LHCN-M2 (cell line): ENCODE measurements at places on chromosomes 3 and 15. TPM values are rescaled to one million over a fixed set of nuclear protein-coding genes. Genes with fewer than 3 reads are reported as not detected.
A peak's percentile ranks its signal among the peaks of the same experiment; 100 is the strongest.

GRCh38 chr3:35067750-35068149, 571.6 kb upstream of the ARPP21 start:
- DNase-seq: no peak

Gene ST3GAL6
- total RNA-seq: 0.63 and 3.8 TPM in 2 replicates

Gene CPLX3
- total RNA-seq: not detected in 2 replicates

DNA sequence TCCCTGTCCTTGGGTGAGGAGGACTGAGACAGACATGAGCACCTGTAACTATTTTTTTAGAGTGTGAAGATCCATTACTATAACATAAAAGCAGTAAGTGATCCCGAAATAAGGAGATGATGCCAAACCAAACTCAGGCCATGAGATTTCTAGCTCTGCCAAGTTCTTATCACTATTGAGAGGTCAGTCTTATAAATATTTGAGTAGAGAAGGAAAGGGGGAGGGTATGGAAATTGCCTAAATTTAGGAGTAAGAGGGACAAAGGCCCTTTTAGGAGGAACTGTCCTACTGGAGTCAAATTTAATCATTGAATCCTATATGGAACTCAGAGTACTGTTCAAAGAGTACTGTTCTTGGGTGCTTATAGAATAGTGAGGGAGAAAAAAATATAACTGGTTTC, 326.9 kb upstream of the NAALADL2 start:
- DNase-seq: no peak

Gene CTXND1
- total RNA-seq: not detected in 2 replicates

Gene FAM174B
- 9.6 and 14.8 TPM in 2 replicates for total RNA-seq

GRCh38 chr3:52446631-52447511, 2.0 kb upstream of the SEMA3G start:
- peak; percentile 59 for DNase-seq

DNA sequence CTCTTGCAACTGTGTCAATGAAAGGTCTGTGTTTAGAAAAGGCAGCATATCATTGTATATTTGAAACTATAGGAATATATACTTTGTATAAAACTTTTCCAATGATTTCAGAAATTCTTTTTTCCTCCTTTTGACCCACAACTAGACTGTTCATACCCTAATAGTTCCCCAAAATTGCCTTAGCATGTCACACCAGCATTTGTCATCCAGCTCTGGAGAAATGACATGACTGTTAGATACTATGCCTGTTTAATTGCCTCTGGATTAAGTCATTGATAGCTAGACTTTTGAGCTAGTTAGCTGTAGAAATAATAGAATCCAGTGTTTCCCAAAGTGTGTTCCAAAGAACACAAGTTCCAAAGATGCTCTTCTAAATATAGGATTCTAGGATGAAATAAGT, 32.4 kb downstream of the B3GALNT1 start:
- no peak for DNase-seq

DNA sequence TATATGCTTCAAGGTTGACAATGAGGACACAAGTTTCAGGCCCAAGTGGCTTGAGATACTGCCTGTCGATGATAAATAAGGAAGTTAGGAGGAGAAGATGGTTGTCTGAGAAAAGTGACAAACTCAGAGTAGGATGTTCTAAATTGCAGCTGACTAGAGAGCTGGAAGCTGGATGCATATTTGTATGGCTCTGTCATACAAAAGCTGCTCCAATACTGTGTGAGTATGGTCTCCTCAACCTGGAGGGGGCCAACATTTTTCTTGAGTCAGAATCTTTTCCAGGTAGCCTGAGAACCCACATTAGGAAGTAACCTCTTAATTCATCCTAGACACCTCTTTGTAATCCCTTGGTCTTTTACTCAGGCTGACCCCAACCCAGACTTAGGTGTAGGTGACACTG, 28.4 kb upstream of the TPRG1 start:
- no peak for DNase-seq

DNA sequence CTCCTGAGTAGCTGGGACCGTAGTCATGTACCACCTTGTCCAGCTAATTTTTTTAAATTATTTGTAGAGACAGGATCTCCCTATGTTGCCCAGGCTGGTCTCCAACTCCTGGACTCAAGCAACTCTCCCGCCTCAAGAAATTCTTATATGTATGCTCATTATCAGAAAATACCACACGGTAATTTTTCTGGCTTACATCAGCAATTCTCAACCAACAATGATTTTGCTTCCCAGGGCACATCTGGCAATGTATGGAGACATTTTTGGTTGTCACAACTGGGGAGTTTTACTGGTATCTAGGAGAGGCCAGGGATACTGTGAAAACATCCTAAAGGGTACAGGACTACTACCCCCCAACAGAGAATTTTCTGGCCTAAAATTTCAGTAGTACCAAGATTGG, 10.8 kb downstream of the SRP14 start:
- DNase-seq: no peak
